Amygdala (tissue), 56 donors: ENCODE measurements at places on chromosomes 1 and 21.

- no peak for DNase-seq
These were observed 37.8 kb upstream of the LPAR3 start for GRCh38 chr1:84930831-84931230.

GRCh38 chr1:224781800-224782199, 147.7 kb upstream of the DNAH14 start:
- no peak for DNase-seq

DNA sequence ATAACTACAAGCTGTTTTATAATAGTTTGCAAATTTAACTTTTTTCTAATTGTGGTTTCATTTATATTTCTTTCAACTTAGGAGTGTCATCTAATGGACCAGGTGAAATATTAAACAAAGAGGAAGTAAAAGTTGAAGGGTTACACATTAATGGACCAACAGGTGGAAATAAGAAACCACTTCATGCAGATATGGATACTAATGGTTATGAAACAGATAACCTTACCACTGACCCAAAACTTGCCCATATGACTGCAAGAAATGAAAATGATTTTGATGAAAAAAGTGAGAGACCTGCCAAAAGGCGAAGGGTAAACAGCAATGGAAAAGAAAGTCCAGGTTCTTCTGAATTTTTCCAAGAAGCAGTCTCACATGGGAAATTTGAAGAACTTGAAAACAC, 59.7 kb downstream of the MIER1 start:
- DNase-seq, result no peak

DNA sequence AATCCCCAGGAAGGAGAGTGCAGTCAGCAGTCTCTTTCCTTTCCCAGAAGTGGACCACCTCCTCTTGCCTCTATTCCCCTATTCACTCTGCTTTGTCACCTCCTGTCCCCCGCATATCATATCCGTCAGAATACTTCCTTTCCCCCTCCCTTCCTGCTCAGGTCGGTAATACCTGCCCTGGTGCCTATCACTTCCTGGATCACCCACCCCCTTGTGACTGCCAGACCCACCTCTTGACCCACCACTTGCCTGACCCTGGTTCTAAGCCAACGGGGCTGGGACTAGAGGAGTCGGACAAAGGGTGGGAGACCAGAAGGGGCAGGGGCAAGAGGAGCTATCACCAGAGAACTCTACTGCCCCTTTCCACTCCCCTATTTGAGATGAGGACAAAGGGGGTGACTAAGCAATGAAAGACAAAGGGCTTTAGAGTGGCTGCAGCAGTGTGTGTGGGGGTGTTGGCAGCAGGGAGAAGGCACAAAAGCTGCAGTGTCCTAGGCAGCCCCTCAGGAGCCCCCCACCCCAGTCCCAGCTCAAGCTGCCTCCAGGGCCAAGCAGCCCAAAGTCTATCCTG, 1.7 kb upstream of the ADAMTS4 start:
- DNase-seq, result peak; percentile 79
